BJ (cell line): ENCODE measurements at places on chromosomes 2 and 18. TPM values are rescaled to one million over a fixed set of nuclear protein-coding genes. Genes with fewer than 3 reads are reported as not detected.

Gene RTTN
- polyA plus RNA-seq = 5.4 and 8.2 TPM in 2 replicates

Gene ASXL3
- not detected in 2 replicates for polyA plus RNA-seq

Gene OXER1
- polyA plus RNA-seq = not detected in 2 replicates

Gene POTEJ
- polyA plus RNA-seq = 0.02 TPM in 1 of 2 replicates, not detected in the other

Gene NMUR1
- not detected in 2 replicates for polyA plus RNA-seq

Gene CAPN14
- 0.10 TPM in 2 replicates for polyA plus RNA-seq

Gene IL36B
- not detected in 2 replicates for polyA plus RNA-seq

Gene NFATC1
- 0.80 and 1.2 TPM in 2 replicates for polyA plus RNA-seq

- no peak for DNase-seq
These were observed 139.5 kb downstream of the HAUS1 start for GRCh38 chr18:46243673-46244072.

DNA sequence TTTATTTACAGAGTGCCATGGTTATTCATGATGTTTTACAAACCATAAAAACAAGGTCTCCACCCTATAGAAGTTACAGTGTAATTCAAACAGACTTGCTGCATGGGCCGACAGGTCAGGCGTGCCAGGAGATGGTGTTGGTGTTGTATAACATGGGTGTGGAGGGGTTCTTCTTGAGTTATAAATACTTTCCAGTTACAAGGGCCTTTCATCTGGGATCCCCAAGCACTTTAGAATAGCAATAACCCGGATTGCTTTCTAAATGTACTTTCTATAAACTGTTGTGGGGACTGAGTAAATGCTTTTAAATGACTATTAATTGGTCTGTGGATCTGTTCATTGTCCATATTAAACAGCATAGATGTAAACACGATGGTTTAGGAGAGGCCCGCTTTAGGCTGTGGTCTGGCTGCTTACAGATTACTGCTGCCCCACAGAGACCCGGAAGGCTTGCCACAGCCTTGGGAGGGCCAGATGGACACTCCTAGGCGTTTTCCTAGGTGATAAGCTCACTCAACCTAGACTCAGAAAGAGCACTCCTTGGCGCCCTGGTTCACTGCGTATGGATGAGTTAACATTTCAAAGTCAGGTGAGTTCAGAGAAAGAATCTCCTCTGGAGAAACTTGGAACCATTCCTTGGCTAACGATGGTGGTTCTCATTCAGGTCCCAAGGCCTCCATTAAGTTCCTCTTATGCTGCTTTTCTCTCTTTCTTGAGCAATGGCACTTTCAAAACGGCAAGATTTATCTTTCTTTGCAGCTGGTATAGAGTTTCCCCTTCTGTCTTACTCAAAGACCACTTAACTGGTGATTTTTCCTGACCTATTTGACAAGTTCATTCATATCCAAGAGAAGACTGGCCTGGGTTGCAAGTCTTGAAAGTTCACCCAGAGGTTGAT is 3.6 kb upstream of the KIAA2012 start:
- DNase-seq = no peak

DNA sequence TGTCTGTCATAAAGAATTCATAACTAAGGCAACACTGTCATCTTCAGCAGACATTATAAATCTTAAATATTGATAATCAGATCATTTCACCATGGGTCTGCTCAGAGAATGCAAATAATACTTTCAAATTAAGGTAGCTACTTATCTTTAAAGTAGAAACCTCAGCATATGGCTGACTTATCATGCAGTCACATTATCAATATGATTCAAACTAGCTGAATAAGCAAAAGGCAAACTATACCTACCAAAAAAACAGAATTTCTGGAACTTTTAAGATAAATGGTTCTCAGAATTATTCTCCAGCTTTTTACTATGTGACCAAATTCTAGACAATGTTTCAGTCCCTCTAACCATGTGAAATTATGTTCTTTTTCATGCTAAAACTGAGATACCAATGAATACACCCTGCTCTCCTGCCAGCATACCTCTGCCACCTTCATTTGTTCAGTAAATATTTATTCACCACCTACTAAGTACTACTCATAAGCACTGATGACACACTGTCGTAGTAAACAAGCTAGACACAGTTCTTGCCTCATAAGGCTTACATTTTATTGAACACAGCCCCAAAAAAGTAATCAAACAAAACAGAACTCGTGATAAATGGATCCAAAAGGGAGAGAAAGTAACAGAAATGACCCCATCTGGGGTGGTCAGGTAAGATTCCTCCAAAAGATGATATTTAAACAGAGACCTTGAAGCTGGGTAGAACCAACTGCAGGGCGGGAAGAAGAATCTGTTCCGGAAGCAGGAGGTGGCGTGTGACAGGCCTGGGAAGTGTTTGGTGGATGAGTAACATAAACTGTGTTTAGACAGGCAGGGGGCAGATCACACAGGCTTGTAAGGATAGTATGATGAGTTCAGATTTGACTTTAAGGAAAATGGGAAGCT is 17.7 kb downstream of the SPIRE1 start:
- no peak for DNase-seq

- DNase-seq = no peak
These were observed 779.9 kb upstream of the CNTNAP5 start for GRCh38 chr2:123245156-123245555.

DNA sequence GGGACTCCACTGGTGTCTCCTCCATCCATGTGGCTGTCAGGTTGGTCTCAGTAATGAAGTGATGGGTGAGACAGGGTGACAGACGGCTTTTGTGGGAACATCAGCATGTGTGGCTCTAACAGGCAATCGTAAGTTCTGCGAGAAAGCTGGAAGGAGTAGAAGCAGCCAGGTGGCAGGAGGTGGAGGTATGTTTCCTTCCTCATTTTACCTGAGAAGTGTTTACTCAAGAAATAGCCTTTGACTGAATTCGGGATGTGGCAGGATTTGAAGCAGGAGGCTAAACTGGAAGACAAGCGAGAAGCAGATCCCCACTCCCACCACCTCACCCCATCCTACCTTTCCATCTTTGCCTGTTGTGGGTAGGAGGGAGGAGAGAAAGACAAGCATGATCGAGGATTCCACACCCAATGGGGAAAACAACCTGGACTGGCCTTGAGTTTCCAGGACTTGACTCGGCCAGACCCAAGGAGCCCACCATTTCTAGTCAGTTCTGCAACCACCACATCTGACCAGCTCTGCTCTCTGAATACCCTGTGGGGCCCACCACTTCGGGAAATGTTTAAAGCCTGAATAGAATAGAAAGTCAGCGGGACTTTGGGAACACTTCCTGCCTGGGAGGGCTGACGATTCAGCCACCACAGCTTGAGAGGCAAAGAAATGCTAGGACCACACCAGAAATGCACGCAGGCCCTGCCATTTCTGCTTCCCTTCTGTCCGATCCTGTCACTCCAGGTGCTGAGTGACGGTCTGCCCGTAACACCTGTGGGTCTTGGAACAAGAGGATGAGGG is 1.2 kb downstream of the ABCG8 start:
- DNase-seq = no peak

GRCh38 chr2:25453199-25453905 is 111.6 kb upstream of the DNMT3A start:
- DNase-seq = no peak

DNA sequence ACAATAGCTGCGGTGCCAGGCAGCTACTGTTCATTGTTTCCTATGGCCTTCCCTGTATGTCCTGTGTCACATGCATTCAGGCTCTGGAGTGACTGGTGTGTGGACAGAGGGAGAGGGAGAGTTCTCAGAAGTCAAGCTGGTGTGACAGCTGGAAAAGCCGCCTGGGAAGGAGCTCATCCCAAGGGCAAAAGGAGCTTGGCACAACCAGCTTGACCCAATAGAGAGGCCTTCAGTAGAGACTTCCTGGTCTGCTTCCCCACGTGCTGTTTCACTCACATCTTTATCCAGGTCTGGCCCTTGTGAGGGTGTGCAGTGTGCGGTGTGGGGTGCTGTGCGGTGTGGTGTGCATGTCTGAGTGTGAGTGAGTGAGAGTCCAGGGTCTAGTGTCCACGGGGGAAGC is 11.1 kb upstream of the NT5DC4 start:
- DNase-seq = no peak

DNA sequence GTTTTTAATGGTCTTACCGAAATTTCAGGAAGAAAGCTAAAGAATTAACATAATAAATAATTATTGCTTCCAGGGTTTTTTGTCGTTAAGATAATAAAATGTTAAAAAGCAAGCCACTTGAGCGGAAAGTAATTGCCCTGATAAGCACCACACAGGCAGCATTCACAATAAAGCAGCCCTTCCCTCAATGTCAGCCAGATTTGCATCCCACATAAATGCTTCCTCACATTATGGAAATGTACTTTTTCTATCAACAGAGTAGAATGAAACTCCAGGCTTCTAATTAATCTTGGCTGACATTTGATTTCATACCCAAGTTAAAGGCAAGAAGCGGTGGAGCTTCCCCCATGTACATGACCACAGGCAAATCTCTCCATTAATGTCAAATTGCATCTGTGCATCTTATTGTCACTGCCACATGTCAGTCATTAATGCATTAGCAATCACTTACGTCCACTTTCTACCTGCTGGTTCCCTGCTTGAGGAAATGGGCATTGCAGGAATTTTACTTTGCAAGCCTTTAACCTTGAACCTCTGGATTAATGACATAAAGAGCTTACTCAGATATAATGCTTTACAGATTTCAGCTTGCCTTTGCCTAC is 26.2 kb downstream of the PTPRM start:
- DNase-seq = no peak

DNA sequence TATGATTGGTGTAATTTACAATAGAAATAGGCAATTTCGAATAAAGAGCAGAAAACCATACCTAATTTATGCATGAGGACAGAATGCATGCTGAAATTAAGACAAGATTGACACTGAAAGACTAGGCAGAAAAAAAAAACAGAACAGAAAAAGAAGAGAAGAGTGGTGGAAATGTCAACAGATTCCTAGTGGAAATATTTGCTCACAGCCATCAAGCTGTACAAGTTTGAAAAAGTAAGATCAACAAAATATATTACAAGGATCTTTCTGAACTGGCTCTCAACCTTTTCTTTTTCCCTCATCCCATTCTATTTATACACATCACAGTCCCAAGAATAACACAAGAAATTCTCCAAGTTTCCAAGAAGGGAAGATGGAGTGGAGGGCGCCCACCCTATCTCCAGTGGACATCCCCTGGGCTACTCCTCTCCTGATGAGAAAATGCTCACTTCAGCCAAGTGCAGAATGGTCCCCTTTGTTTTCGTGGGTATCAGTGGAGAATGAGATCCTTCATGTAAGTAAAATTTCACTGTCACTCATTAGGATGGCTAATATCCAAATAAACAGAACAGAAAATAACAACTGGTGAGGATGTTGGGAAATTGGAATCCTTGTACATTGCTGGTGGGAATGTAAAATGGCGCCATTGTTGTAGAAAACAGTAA is 51.0 kb upstream of the ZNF532 start:
- DNase-seq = no peak

GRCh38 chr2:137963535-137964065 is 673 bp upstream of the HNMT start:
- no peak for DNase-seq

DNA sequence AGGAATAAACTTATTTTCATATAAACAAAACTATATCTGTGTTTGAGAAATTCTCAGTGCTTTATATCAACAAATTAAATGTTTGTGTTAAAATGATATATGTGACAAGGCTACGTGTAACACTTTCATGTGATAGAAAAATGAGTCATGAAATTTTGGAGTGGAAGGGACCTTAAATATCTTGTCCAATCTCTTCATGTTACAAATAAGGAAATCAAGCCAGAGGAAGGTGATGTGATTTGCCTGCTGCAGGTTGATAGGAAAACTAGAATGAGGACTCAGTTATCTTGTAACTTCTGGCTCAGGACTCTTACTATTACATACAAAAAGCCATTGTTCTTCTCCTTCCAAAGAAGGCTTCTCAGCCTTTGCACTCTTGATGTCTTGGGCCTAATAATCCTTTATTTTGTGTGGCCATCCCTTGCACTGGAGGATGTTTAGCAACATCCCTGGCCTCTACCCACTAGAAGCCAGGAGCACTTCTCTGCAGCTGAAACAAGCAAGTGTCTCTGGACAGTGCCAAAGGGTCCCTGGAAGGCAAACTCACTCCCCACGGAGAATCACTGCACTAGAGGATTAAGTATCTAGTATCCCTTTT is 43.0 kb upstream of the NARS1 start:
- DNase-seq = no peak

GRCh38 chr2:48343571-48344440 is 186.1 kb upstream of the STON1 start:
- peak; percentile 33 for DNase-seq

- no peak for DNase-seq
These were observed 3.3 kb upstream of the TCF7L1 start for GRCh38 chr2:85129861-85130260.

DNA sequence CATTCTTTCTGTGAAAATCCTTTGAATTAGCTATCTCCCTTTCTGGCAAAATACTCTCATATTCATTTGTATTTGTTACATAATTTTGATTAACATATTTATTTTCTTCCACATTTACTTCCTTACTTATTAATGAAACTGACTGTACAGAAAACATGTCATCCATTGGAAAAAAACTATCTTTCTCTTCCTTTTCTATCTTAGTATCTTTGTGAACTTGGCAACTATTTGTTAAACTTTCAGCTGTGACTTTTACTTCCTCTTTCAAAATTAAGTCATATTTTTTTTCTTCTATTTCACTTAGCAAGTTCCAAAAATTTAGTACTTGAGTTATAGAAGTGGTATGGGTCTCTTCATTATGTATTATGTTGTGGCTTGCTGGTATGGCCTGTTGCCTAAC is 2.6 kb downstream of the RAD51AP2 start:
- no peak for DNase-seq

DNA sequence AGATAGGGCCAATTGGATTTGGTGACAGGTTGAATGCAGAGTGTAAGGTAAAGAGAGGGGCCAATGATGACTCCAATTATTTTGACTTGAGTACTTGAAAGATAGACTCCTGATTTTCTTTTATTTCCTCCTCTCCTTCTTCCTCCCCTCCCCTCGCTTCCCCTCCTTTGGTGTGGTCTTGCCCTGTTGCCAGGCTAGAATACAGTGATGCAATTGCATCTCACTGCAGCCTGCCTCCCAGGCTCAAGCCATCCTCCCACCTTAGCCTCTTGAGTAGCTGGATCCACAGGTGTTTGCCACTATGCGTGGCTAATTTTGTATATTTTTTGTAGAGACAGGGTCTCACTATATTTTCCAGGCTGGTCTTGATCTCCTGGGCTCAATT is 2.3 kb downstream of the DGUOK start:
- no peak for DNase-seq

DNA sequence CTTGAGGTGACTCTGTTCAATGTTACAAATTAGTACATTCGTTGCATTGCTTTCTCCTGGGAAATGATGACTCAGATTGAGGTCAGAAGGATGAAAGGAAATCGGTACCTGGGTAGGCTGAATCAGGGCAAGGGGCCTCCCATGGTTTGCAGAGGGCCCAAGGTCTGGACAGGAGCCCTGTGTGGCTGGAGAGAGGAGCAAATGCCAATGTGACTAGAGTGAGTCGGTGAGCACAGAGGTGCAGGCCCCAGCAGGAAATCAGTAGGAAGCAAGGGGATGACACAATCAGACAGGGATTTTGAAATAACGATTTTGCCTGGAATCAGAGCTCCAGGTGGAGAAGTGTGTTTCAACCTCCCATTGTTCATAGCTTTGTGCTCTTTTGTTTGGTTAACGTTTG is 118.9 kb downstream of the CCDC102B start:
- DNase-seq = no peak
